ENCODE measurements at places on chromosomes 6 and 20.

DNA sequence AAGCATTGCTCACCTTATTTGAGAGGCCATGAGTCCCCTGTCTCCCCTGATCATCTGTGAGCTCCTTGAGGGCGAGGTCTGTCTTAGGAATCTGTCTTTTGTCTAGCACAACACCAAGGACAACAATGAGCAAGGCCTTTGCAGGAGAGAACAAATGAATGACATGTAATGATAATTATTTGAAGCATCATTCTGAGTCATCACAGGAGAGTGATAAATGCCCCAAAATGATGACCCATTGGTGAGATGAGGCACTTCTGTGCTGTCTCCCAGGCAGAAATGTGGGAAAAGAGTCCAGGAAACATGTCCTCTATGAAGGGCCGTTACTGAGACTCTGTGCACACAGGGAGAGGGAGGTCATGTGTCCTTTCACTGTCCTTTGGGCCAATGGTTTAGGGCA is 105.2 kb upstream of the LRFN2 start:
- DNase-seq: no peak

DNA sequence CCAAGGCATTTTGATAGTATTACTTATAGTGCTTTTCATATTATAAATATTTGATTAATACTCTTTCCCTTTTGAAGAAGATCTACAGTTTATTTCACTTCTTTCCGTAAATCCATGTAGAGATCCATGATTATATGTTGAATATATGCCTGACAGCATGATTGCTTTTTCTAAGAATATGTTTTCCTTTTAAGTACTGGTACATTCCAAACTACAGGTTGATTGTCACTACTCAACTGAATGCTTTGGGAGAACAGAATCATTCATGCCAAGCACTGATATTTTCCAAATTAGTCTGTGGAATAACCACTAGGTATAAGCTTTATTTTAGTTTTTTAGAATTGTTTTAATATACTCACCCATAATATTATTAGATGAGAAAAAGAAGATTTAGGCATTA is 330.2 kb downstream of the BCKDHB start:
- DNase-seq: no peak

GRCh38 chr6:143940011-143940597 is 68.0 kb downstream of the PLAGL1 start:
- DNase-seq: peak; percentile 84

GRCh38 chr20:61520076-61520892 is 268.2 kb downstream of the CDH4 start:
- DNase-seq: no peak

- DNase-seq: no peak
Measured at GRCh38 chr20:50475681-50476292, 34.4 kb upstream of the PTPN1 start.

DNA sequence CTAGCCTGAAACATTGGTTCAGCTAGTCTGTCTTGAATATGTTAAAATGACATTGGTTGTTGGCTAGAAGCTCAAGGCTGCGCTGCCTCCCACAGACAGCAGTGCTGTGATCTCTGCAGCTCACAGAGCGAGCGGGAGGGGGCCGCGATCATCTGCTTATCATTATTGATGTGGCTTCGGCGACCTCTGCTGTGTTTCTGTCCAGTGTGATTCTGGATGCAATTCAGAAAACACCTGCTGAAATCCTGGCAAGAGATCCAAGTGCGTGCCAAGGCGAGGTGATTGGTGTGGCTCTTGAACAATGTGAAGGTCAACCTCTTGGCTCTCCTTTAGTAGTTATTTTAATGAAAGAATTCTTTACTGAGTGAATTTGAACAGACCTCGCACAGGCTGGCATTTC is 142.3 kb upstream of the SASH1 start:
- DNase-seq: no peak

DNA sequence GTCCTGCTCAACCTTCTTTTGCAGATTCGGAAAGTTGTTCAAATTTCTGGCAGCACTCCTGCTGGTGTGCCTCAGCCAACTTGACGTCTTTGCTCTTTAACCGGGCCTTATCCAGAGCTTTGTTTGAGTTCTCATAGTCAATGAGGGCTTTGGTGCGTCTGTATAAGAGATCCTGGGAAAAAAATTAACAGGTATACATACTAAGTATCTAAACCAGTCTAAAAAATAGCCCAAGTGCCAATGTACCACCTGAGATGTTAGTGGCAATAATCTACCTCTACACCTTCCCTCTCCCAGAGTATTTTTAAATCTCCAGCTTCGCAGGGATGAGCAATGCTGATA is 21.1 kb downstream of the SNX5 start:
- no peak for DNase-seq

DNA sequence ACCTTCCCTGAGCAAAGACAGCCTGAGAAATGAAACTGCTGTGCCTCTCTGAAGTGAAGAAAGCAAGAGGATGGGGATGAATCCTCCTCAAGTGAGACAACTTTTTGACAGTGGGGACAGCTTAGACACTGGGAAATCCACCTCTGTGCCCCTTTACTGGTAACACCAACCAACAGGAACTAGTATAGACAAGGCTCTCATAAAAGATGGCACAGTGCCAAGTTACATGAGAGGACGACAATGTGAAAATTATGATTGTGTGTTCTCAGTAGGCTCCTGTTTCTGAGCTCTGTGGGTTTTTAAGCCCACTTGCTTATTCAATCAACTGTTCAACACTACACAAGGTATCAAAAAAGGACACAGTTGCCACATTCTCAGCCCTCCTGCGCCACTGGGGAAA is 41.6 kb upstream of the LYRM2 start:
- DNase-seq: no peak

DNA sequence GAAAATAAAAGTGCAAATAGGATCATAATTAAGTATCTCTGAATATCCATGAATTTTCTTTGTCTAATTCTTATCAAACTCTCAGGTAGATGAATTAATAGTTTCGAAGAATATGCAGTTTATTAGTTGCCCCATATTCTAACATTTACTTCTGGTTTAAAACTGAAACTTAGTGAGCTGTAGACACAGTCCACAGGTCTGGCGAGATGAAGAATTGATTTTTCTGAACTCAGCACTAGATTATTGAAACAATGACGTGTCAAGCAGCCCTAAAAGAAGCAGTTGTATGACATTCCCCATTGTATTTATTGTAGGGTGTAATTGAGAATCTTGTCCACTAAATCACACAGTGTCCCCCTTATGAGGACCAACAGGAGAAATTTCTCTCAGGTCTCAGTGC is 407.1 kb downstream of the GRIK2 start:
- DNase-seq: no peak

DNA sequence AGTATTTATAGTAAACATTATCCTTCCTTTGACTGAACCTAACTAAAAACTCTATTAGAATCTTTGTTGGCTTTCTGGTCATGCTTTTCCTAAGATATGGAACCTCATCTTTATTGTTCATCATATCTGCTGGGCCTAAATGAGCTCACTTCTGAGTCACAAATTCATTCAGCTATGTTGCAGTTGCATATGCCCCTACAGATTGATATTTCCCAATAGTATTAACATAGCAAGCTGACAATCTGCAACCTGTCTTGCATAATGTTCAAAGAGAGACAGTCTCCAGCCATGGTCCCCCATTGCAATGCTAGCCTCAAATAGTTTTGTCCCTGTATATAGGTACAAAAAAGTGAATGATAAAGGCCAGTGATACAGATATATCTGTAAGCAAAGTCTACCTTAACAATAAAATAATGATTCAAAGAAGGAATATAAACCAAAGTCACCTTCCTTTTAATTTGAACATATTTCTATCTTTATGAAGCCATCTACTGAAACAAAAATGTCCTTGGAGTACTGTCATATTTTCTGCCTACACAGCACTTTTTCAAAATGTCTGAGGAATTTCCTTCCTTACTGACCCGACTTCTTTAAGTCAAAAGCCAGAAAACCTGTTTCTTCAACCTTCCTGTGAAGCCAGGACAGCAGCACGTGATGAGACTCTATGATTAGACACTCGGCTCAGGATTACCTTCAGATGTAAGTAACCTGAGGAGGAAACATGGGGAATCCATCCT is 140.7 kb downstream of the UBE3D start:
- DNase-seq: no peak

- peak; percentile 30 for DNase-seq
Measured at GRCh38 chr6:159761129-159761872, 544 bp upstream of the ACAT2 start.

GRCh38 chr20:10110151-10110550 is 75.4 kb downstream of the ANKEF1 start:
- no peak for DNase-seq

GRCh38 chr6:134826889-134827737 is 122.8 kb downstream of the ALDH8A1 start:
- peak; percentile 45 for DNase-seq

- no peak for DNase-seq
Measured at GRCh38 chr6:44298055-44298803, 14.9 kb downstream of the AARS2 start.

- DNase-seq: no peak
Measured at GRCh38 chr6:93584300-93584699, 164.9 kb upstream of the EPHA7 start.

GRCh38 chr6:155530219-155530834 is 74.7 kb upstream of the NOX3 start:
- peak; percentile 75 for DNase-seq

- DNase-seq: no peak
Measured at GRCh38 chr6:32184084-32184640, at the start of gene AGER. TSS of gene AGER (minus strand) at chr6:32184253. CDS start at chr6:32184222, 31 bp downstream.

- peak; percentile 97 for DNase-seq
Measured at GRCh38 chr6:32952817-32953739, at the start of gene HLA-DMA. TSS of gene HLA-DMA (minus strand) at chr6:32953097. CDS start at chr6:32953036, 61 bp downstream.

DNA sequence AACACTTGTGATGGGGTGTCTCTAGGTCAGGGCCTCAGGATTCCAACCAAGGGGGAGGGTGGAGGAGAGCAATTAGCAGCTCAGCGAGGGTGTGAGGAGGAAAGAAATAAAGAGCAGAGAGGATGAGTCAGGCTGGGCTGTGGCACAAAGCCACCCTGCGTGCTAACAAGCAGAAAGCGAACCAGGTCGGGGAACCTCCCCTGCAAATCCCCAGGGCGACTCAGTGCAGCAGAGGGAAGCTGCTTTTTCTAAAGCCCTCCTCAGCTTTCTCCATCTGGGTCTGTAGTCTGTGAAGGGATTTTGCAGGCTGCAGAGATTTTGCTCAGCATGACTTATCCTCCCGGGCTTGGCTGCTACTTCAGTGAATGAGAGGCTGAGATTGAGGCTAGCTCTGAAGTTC is 6.6 kb upstream of the SPO11 start:
- peak; percentile 53 for DNase-seq
